ENCODE measurements at places on chromosomes 12 and 14. TPM values are rescaled to one million over a fixed set of nuclear protein-coding genes. Genes with fewer than 3 reads are reported as not detected.

DNA sequence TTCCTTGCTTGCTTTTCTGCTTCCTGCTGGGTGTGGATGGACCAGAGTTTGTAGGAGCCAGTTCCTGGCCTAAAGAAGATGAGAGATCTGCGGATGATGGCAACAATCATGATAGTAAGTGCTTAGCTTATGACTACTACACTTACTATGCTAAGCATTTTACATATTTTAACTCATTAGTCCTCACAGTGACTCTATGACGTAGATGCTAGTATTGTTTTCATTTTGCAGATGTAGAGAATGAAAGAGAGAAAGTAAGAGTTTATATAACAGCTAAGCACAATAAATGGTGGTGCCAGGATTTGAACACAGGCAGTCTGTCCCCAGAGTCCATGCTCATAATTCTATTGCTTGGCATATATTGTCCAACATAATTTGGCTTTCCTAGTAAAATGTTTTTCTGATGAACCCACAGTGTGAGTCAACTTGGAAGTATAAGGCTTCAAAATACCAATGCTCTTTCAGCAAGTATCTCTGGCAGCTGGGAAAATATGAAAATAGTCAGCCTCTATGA is 363.2 kb upstream of the DDHD1 start:
- H3K36me3 ChIP-seq = no peaks in the 10 kb centered on the region
- no peak overlapping the region for H3K27ac ChIP-seq
- H3K4me3 ChIP-seq = no peak overlapping the region
- no peak for DNase-seq
- H3K27me3 ChIP-seq = no peaks in the 10 kb centered on the region
- no peaks in the 10 kb centered on the region for H3K4me1 ChIP-seq

The BEST3 gene
- polyA plus RNA-seq = not detected

- H3K4me3 ChIP-seq = no peak overlapping the region
- no peak for DNase-seq
- H3K27ac ChIP-seq = no peak overlapping the region
- H3K4me1 ChIP-seq = no peaks in the 10 kb centered on the region
These were observed 40.7 kb downstream of the LRP6 start for GRCh38 chr12:12226187-12226586.

The ADSS1 gene
- 0.33 TPM for polyA plus RNA-seq

DNA sequence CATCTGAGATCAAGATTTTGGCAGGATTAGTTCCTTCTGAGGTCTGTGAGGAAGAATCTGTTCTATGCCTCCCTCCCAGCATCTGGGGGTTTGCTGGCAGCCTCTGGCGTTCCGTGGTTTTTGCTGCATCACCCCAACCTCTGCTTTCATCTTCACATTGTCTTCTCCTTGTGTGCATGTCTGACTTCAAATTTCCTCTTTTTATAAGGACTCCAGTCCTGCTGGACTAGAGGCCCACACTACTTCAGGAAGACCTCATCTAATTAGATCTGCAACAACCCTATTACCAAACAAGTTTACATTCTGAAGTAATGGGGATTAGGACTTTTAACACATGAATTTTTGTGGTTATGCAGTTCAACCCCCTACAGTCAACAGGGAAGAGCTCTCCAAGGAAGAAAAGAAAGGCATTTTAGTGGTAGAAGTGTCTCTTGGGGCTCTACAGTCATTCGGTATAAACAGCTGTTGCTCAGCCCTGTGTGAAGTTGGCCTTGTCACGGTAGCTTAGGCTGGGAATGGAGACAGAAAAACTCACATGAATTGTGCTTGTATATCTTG is 89.7 kb downstream of the CAND1 start:
- no peaks in the 10 kb centered on the region for H3K36me3 ChIP-seq
- H3K4me3 ChIP-seq = no peak overlapping the region
- no peak for DNase-seq

- no peak for DNase-seq
- H3K4me1 ChIP-seq = no peaks in the 10 kb centered on the region
- H3K4me3 ChIP-seq = no peak overlapping the region
- H3K27ac ChIP-seq = no peak overlapping the region
These were observed 577.9 kb upstream of the TBX3 start for GRCh38 chr12:115261691-115262398.

The SLC38A4 gene
- polyA plus RNA-seq = not detected

DNA sequence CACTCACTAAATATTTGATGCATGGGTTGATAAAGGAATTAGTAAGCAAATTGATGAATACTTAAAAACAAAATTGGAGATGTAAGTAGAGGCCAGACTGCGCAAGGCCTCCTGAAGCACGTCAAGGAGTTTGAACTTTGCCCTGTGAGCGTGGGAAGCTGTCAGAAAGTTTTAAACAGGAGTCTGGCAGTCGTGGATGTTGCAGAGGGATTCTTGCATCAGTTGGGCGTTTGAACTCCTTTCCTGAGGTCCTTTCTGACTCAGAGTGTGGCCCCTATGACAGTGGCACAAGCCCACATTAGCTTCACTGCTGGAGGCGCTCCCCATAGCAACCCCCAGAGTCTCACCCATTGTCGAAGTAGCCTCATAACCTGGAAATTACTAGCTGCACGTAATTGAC is 17.9 kb upstream of the IL22 start:
- H3K4me1 ChIP-seq = no peaks in the 10 kb centered on the region
- H3K4me3 ChIP-seq = no peak overlapping the region
- no peak overlapping the region for H3K27ac ChIP-seq
- no peak for DNase-seq
- H3K27me3 ChIP-seq = no peaks in the 10 kb centered on the region

The ANKRD33 gene
- not detected for polyA plus RNA-seq

GRCh38 chr12:114406316-114406983 is 506 bp upstream of the TBX5 start:
- H3K4me1 ChIP-seq = peaks cover 8% of the 10 kb centered on the region
- H3K27ac ChIP-seq = no peak overlapping the region
- DNase-seq = no peak
- no peak overlapping the region for H3K4me3 ChIP-seq
- H3K36me3 ChIP-seq = no peaks in the 10 kb centered on the region

- H3K4me3 ChIP-seq = no peak overlapping the region
- no peak for DNase-seq
- H3K27me3 ChIP-seq = no peaks in the 10 kb centered on the region
- H3K27ac ChIP-seq = no peak overlapping the region
- no peaks in the 10 kb centered on the region for H3K36me3 ChIP-seq
- no peaks in the 10 kb centered on the region for H3K4me1 ChIP-seq
These were observed 11.9 kb upstream of the SLC2A13 start for GRCh38 chr12:40117818-40118217.

DNA sequence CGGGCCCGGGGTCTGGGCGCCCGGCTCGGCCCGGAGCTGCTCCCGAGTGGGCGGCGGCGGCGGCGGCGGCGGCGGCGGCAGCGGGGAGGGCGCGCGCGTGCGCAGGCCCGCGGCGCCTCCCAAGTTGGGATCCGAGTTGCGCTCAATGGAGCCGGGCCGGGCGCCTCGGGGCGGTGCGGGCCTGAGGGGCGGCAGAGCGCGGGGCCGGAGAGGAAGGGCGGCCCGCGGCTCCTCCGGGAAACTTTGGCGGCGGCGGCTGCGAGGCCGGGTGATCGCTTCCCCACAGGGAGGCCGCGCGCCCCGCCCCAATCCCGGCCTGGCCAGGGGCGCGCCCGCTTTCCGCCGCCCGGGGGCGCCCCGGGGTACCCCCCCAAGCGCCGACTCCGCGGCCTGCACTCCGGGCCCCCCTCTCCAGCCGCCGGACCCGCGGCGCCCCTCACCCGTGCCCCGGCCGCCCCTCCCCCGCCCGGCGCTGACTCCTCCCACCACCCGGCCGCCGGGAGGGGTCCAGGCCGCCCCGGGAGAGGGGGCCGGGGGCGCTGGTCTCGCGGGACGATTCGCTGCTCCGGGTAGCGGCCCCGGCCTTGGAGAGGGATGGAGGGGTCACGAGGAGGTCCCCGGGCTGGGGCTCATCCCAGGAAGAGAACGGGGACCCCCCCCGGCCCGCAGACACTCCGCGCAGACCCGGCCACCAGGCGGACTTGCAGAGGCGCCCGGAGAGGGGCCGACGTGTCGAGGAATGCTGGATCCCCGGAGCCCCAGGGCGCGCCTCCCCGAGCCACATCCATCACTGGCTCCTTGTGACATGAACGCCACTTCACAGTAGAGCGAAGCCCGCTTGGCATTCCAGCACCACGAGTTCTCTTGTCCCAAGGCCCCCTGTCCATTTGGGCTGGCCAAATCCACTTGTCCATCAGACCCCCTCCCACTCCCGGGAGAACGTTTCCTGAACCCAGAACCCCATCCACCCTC is at the start of gene RILPL1:
RILPL1 (minus strand) TSS at position 48 of the 972 bp plus-strand sequence. CDS start 237 bp downstream, outside the sequence.
- no peak within 1 kb of the TSS for H3K27ac ChIP-seq
- H3K4me1 ChIP-seq = peaks cover 21% of the 10 kb centered on the region
- no peaks in the 10 kb centered on the region for H3K36me3 ChIP-seq
- H3K27me3 ChIP-seq = no peaks in the 10 kb centered on the region
- peak; percentile 75 for DNase-seq
- H3K4me3 ChIP-seq = peak within 1 kb of the TSS; percentile 53

The KLHL42 gene
- 9.5 TPM for polyA plus RNA-seq

The COCH gene
- 24.5 TPM for polyA plus RNA-seq

The SERPINA12 gene
- not detected for polyA plus RNA-seq

DNA sequence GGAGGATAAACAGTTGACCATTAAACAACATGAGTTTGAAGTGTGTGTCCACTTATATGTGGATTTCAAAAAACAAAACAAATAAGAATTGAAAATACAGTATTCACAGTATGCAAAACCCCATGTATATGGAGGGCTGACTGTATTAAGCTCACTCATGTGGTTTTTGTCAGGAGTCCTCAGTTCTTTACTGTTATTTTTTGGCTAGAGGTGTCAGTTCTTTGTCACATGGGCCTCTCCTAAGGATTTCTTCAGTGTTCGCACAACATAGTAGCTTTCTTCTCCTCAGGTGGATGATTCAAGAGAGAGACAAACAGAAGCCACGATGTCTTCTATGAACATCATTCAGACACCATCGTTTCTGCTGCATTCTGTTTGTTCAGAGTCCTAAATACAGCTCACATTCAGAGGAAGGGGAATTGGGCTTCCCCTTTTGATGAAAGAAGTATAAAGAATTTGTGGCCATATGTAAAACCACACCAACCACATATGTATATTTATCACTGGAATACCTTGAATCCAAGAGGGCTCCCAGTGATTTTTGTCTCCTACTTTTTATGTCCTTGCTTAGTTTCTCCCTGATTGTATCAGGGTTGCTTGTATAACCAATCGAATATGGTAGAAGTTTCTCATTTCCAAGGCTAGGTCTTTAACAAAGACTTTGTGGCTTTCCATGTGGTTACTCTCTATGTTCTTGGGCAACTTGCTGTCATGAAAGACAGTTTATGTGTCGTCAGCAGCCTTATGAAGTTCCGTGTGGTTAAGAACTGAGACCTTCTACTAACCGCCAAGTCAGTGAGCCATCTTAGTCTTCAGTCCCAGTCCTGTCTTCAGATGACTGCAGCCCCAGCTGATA is 18.9 kb downstream of the MNAT1 start:
- no peaks in the 10 kb centered on the region for H3K36me3 ChIP-seq
- no peaks in the 10 kb centered on the region for H3K27me3 ChIP-seq
- H3K4me1 ChIP-seq = peaks cover 23% of the 10 kb centered on the region
- peak; percentile 81 for DNase-seq

The KRT4 gene
- not detected for polyA plus RNA-seq

The GARIN6 gene
- not detected for polyA plus RNA-seq

The CRADD gene
- 4.0 TPM for polyA plus RNA-seq

The IL26 gene
- not detected for polyA plus RNA-seq

DNA sequence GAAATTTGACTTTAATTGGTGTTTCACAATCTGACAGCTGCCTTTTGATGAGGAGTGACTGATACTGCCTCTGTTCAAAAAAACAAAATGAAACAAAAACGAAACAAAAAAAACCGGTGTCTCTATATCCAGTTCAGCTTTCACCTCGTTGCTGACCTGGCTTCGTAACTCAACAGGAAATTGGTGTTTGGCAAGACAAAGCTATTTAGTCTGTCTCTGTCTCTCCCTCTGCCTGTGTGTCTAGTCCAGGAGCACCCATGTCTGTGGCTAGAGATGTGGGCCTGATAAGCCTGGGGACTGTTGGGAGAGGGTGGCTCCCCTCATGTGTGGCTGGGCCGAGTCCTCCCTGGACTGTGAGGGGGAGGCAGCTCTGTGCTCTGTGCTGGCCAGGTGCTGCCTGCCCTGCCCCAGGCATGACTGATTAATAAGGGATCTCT is 11.3 kb downstream of the CACNA1C start:
- DNase-seq = no peak
- no peaks in the 10 kb centered on the region for H3K36me3 ChIP-seq
- no peak overlapping the region for H3K27ac ChIP-seq
- no peaks in the 10 kb centered on the region for H3K27me3 ChIP-seq
- peaks cover 7% of the 10 kb centered on the region for H3K4me1 ChIP-seq

GRCh38 chr12:91870872-91871707 is 274.6 kb downstream of the BTG1 start:
- no peak overlapping the region for H3K4me3 ChIP-seq
- H3K27ac ChIP-seq = no peak overlapping the region
- no peaks in the 10 kb centered on the region for H3K4me1 ChIP-seq
- H3K27me3 ChIP-seq = no peaks in the 10 kb centered on the region
- DNase-seq = no peak

The FAM181A gene
- polyA plus RNA-seq = not detected

The PSMD9 gene
- polyA plus RNA-seq = 81.6 TPM

DNA sequence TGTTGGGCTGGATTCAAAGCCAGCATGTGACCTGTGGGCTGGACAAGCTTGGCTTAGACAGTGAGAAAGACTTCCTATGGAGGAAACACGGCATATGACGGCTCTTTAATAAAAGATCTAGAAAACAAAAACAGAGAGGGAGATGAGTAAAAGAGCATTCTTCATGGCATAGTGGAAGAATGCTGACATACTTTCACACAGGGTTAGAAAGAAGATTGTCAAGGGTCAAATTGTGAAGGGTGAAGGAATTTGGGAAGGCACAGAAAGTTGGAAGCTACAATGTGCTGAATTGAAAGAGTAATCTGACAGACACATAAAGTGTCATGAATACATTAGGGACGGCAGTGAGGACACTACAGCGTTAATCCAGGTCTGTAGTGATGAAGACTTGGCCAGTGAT is 63.4 kb downstream of the GALNT4 start:
- H3K4me3 ChIP-seq = no peak overlapping the region
- no peaks in the 10 kb centered on the region for H3K36me3 ChIP-seq
- no peak overlapping the region for H3K27ac ChIP-seq
- H3K4me1 ChIP-seq = peaks cover 5% of the 10 kb centered on the region
- DNase-seq = no peak

The RAD9B gene
- polyA plus RNA-seq = 0.59 TPM

GRCh38 chr12:16241346-16241745 is 36.1 kb downstream of the SLC15A5 start:
- DNase-seq = no peak
- no peaks in the 10 kb centered on the region for H3K4me1 ChIP-seq
- no peaks in the 10 kb centered on the region for H3K36me3 ChIP-seq

GRCh38 chr12:19833775-19834501 is 394.6 kb downstream of the AEBP2 start:
- no peaks in the 10 kb centered on the region for H3K27me3 ChIP-seq
- H3K4me1 ChIP-seq = no peaks in the 10 kb centered on the region
- no peaks in the 10 kb centered on the region for H3K36me3 ChIP-seq

- H3K36me3 ChIP-seq = no peaks in the 10 kb centered on the region
- no peak for DNase-seq
- no peaks in the 10 kb centered on the region for H3K4me1 ChIP-seq
- no peaks in the 10 kb centered on the region for H3K27me3 ChIP-seq
- no peak overlapping the region for H3K27ac ChIP-seq
- no peak overlapping the region for H3K4me3 ChIP-seq
These were observed 231.2 kb downstream of the PDZRN4 start for GRCh38 chr12:41419131-41419893.

- no peak for DNase-seq
- H3K4me3 ChIP-seq = no peak overlapping the region
- H3K36me3 ChIP-seq = no peaks in the 10 kb centered on the region
- H3K27ac ChIP-seq = no peak overlapping the region
These were observed 211.8 kb downstream of the PPM1H start for GRCh38 chr12:62722971-62723680.

The CD9 gene
- 27.8 TPM for polyA plus RNA-seq

All from B cell (primary cell).